Naive thymus-derived CD8-positive, alpha-beta T cell (primary cell): ENCODE measurements at places on chromosomes 11 and 22.
A peak's percentile ranks its signal among the peaks of the same experiment; 100 is the strongest.

DNA sequence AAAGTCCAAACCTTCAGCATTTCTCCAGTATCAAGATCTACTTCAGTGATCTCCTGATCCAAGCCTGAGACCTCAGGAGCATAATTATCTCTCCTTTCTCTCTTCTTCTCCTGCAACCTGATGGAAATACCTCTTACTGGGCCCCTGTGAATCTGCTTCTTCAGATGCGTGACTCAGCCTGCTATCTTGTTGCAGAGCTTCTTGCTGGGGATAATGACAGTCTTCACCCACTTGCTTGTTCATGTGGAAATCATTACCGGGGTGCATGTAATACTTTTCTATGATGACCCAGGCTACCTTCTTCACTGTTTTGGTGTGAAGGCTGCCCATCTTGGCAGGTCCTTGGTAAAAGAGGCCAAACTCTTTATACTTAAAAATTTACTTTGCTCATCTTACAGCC, 140.0 kb upstream of the POU2AF2 start:
- DNase-seq = no peak

- DNase-seq = peak; percentile 30
Measured at GRCh38 chr11:2156416-2157182, 4.4 kb downstream of the INS start.

- DNase-seq = no peak
Measured at GRCh38 chr22:29994943-29995342, 85.3 kb upstream of the HORMAD2 start.

DNA sequence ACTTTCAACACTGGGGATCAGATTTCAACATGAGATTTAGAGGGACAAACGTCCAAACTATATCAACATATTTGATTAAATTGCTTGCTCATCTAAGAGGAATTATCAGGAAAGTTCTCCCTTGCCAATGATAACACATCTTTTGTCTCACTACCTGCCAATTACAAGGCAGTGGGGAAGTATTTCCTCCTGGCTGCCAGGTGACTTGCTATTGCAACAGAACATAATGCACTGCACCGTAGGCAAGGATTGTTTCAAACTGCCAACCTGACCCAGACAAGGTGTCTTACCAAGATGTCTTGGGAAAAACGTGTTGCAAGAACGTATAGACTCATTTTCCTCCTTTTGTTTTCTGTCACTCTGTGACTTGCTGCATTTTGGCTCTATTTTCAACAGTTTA, 711.6 kb downstream of the METTL15 start:
- DNase-seq = no peak

DNA sequence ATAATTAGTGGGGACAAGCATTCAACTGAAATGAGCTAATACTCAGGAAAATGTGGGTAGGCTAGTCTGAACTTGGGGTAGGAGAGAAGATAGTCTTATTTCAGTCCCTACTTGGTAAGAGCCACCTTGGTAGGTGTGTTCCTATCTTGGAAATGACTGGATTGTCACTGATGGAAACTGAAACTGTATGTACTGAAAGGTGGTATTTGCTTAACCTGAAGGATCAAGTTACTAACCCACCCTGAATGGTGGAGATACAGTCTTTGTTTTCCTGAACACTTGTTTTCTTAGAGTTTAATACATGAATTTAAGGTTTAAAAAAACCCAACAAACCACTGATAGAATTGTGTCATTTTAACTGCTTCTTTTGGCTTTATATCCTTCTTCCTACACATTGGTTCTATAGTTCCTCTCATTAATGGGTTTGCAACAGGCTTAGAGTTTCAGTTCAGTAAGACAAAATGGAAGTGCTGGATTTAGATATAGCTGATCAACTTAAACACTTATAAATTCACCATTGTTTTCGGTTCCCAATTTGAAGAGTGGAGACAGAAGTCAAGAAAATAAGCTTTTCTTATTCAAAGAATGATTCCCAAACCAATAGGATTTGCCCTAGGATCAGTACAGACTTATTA, 4.2 kb downstream of the FAR1 start:
- no peak for DNase-seq

- DNase-seq = no peak
Measured at GRCh38 chr11:13876423-13876822, 86.1 kb upstream of the SPON1 start.
